ENCODE measurements at places on chromosomes 3 and 15.

- no peak for DNase-seq
These were observed 91.9 kb downstream of the IMPG2 start for GRCh38 chr3:101228441-101228840.

DNA sequence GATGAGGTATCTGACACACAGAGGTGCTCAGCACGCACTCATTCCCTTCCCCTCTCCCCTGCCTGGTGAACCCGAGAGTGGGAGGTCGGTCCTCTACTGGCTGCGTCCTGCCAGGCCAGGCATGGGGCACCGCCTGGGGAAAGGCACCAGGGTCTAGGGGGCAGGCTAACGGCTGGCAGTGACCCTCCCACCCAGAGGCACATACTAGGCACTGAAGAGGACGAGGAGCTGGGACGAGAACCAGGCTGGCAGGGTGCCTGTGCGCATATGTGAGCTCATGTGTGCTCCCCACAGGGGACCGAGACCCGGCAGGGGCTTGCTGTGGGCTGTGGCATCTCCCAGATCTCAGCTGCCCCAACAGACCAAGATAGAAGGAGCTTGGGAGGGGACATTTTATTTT, 86.7 kb downstream of the IQSEC1 start:
- DNase-seq, result no peak

- DNase-seq, result no peak
These were observed 116.9 kb downstream of the NFKBIZ start for GRCh38 chr3:101966226-101966625.

DNA sequence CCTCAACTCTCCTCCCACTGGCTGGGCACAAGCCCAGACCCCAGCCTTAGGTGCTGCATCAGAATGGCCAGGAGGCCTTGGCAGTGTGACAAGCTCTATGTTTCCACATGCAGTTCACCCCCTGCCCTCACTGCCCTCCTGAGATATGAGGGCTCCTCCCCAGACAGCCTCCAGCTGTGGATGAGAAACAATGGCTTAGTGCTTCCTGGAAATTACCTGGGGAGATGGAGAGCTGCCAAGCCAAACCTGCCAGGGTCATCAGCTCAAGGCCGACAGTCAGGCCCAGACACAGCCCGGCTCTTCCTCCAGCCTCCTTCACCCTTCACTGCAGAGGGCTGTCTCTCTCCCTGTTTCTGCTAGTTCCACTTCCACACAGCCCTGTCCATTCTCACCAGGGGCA, 76.3 kb downstream of the MYLK start:
- DNase-seq, result no peak

GRCh38 chr3:88041005-88041404, 17.8 kb downstream of the CGGBP1 start:
- DNase-seq, result no peak

DNA sequence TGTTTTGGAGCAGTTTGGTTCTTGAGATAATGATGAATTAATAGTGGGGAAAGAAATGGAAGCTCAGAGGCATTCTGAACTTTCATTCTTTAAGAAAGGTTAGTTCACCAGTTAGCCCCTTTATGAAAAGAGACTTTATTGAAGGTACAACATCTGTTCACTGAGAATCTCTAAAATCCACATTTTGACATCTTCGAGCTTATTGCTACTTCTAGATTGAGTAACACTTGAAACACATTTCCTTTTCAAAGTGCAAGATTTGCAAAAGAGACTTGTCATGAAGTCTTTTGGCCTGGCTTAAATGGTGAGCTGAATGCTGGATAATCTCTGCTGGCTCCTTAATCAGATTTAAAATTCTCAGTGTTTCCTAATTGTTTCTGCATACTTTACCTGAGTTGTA, 42.3 kb downstream of the RAB8B start:
- DNase-seq, result no peak

- DNase-seq, result no peak
These were observed 748 bp upstream of the AVEN start for GRCh38 chr15:34039790-34040113.

Data from CD4-positive, alpha-beta T cell treated with Interleukin-6 for 4 hours (primary cell).